ENCODE measurements at places on chromosomes 4 and X. TPM values are rescaled to one million over a fixed set of nuclear protein-coding genes. Genes with fewer than 3 reads are reported as not detected.

DNA sequence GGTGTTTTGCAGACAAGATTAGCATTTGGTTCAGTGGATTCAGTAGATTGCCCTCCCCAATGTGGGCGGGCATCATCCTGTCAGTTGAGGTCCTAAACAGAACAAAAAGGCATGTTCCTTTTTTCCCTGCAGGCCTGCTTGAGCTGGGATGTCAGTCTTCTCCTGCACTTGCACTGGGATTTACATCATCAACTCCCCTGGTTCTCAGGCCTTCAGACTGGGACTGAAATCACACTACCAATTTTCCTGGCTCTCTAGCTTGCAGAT, 278.9 kb upstream of the FTHL17 start:
- no peak for DNase-seq

DNA sequence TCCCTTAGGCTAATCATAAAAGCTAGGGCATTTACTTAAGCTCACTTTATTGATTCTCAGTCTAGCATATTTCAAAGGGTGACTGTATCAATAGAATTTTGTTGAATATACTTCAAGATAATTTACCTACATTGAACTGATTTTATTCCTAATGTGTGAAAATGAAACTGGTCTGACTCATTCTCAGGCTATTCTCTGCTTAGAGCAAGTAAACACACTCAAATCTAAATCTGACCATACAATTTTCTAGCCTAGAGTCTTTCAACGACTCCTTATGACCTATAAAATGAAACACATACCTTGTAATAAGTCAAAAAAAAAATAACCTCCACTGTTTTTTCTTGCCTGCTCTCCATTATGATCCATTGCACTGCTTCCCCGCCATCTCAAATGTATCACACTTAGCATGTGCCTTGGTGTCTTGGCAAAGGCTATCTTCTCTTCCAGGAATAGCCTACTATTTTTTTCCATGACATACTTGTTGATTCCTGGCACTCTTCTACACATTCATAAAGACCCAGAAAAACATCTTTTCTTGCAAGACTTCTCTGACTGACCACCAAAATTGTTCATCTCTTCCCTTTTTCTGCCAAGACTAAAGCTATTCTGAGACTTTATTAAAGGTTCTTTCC, 965.1 kb upstream of the HS3ST1 start:
- DNase-seq: no peak

DNA sequence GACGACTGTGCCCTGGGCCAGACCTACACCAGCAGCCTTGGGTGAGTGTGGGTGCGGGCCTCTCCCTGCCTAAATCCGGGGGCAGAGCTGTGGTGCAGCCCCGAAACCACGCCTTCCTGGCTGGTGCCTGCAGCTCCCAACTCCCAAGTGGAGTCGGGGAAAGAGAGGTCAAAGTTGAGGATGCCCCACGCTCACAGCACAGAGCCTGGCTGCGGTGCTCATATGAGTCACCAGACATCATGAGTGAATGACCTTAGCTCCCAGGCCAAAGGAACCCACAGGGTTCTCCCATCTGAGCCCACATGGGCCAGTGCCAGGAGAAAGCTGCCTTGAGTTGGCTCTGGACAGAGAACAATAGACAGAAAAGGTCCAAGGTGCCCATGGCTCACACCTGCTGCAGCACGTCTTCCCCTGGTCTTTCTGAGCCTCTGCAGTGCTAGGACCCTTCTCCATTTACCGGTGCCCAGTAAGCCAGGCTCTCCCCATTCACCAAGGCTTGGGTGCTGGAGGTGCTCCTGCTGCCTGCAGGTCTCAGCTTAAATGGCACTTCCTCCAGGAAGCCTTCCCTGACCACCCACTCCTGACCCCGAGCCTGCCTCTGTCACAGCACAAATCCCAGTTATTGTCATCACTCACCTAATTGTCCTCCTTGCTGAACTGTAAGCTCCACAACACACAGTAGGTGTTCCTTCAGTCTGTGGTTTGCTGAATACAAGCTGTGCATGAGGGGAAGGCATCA, 224.2 kb downstream of the AFAP1 start:
- DNase-seq: no peak

The ZNF732 gene
- total RNA-seq: not detected

The ASB5 gene
- not detected for total RNA-seq

The PIM2 gene
- 4.4 TPM for total RNA-seq

The GPC4 gene
- 4.4 TPM for total RNA-seq

The GAGE13 gene
- total RNA-seq: not detected
